Cerebellar cortex (tissue), 1 donor: ENCODE measurements at places on chromosomes 16 and 17.

- DNase-seq: peak; percentile 34
These were observed 1.1 kb downstream of the GPS2 start for GRCh38 chr17:7313890-7314718.

DNA sequence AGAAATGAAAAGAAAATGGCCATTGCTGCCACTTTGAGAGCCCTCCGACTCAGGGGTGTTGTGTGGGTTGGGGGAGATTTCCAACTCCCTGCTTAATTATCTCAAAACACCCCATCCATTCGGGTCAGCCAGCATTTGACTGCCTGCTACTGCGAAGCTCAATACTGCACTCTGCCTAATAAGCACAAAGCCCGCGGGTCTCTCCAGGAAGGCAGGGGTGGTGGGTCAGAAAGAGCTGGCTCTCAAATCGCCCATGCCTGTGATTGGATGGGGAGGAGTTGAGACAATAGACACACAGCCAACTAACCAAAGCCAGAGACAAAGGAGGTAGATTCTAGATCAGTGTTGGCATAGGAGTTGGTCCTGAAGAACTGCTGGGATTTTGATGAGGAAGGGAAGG lies 2.3 kb upstream of the XAF1 start:
- no peak for DNase-seq

- no peak for DNase-seq
These were observed 30.5 kb upstream of the SLC5A10 start for GRCh38 chr17:18921485-18921884.

GRCh38 chr17:4934173-4934979 lies 2.3 kb downstream of the GP1BA start:
- DNase-seq: peak; percentile 47

DNA sequence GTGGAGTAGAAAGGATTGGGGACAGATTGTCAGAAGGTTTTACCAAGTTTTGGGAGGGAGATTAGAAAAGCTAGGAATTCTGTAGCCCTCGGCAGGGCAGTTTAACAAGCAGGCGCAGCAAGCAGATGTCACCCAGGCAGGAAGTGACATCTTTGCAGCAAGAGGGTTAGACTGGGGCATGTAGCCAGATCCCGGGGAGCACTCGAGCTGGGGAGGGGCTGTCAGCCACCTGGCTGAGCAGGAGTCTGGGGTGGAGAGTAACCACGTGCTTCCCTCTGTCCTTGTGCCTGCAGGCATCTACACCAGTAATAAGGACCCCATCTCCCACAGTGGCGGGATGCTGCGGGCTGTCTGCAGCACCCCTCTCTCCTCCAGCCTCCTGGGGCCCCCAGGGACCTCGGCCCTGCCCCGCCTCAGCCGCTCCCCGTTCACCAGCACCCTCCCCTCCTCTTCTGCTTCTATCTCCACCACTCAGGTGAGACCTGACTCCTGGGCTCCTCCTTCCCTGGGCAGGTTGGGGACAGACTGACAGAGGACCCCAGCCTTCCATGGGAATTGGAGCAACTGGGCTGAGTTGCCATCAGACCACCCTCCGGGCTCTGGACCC lies 12.2 kb downstream of the MLLT6 start:
- peak; percentile 76 for DNase-seq

GRCh38 chr16:14394834-14395233 lies 235.2 kb downstream of the PARN start:
- no peak for DNase-seq

GRCh38 chr17:60439501-60439900 lies 17.2 kb downstream of the CHCT1 start:
- DNase-seq: no peak

GRCh38 chr17:63420868-63421680 lies 25.0 kb downstream of the CYB561 start:
- DNase-seq: no peak

DNA sequence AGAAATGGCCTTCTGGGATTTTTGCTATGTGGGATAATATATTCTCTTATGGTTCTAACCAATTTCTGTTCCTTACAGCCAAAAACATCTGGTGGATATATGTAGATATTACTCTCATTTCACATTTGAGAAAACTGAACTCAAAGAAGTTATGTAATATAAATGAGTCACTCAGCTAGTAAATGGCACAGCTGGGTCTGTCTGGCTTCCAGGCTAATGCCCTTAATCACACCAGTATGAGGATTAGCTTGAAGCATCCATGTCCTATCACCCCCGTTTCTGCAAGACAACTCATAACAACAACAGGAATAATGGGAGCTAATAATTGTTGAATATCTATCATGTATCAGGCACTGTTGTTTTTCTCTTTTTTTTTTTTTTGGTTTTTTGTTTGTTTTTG lies 34.4 kb upstream of the USP7 start:
- no peak for DNase-seq

DNA sequence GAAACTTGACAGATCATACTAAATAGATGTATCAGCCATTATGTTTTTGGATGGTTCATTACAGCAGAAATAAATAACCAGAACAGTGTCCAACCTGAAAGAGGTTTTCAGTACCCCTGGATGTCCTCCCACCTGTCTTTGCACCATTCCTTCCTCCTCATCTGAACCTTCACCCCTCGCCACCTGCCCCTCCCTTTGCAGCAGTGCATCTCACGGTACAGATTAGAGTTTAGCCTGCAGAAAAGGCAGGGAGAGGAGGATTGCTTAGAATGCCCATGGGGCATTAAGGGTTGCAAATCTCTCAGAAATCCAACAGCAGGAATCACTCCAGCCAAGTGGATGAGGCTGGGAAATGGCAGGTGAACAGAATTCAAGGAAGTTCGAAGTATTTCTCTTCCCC lies 155.0 kb downstream of the HS3ST2 start:
- no peak for DNase-seq

DNA sequence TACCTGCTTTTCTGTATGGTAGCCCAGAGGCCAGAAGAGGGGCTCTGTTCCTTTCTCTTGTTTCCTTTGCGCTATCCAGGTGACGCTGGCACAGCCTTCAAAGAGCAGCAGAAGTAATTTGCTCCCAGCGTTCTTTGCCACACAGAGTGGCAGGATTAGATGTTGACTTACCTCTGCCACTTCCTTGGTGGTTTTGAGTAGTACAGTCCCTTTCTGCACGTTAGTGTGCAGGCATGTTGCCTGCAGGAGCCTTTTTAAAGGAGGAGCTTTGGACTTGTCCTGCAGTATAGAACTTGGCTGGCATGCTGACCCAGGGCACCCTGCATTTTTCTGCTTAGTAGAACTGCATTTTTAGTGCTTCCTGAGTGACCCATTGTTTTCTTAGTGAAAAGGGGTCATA lies at the start of gene ABCC11:
ABCC11 (minus strand) TSS at position 229 of the 400 bp plus-strand sequence. CDS start 15,618 bp downstream, outside the sequence.
- no peak for DNase-seq

DNA sequence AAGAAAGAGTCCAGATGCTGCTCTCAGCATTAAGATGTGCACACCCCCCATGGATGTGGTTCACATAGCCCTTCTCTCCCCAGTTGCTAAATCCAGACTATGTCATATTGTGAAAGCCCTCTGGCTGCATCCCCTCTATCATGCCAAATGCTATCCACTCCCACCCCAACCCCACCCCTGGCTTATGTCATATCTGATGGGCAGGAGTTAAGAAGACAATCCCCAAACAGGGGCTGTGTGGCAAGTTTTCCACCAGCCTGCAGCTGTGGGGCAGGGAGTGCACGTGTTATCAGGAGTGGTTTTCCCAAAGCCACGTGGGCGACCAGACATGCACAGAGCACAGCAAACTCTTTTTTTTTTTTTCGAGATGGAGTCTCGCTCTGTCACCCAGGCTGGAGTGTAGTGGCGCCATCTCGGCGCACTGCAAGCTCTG lies 10.0 kb downstream of the FAM117A start:
- no peak for DNase-seq

- DNase-seq: peak; percentile 97
These were observed 6.4 kb downstream of the THRA start for GRCh38 chr17:40068917-40069750.

DNA sequence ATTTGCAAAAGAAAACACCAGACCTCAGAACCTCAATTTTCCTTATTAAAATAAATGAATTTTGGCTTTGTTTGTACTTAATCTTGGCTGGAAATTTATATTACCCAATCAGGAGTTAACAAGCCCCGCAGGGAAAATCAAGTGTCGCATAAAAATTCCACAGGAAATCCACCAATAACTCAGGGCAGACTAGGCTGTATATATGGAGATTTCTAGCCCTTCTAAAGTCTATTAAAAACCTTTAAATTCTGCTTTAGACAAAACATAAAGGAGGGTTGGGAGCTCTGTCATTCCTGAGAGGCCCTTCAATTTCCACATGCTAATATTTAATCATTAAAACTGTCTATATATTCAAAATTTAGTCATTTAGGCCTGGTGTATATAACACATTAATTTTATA lies 434.7 kb downstream of the CDH11 start:
- no peak for DNase-seq

- DNase-seq: peak; percentile 21
These were observed 92.7 kb downstream of the ABCC1 start for GRCh38 chr16:16042076-16042475.

DNA sequence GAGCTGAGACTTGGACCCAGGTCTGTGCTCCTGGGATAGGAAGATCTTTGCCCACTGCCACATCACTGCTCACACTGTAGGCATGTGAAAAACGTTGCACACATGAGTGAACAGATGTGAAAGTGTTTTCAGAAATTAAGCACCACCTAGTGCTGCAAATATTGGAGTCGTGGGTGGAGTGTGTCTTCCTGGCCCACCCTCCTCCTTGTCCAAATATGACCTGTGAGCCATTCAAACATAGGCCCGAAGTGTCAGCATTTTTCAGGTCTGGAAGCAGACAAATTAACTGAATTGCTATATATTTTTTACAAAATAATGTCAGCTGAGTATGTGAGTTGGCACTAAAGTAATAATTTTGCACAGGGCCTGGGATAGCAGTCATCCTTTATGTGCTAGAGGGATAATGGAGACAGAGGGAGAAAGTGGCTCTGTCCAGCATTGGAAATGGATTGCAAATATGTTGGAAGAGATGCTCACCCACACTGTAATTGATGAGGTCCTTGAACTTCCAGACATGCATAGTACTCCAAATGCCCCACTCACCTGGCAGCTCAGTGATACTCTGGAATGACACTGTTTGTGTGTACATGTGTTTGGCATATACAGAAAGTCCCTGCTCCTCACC lies 58.7 kb downstream of the ACSM1 start:
- no peak for DNase-seq

GRCh38 chr16:89187032-89187769 lies 13.1 kb downstream of the SLC22A31 start:
- DNase-seq: peak; percentile 46

- no peak for DNase-seq
These were observed 1.1 kb upstream of the PKMYT1 start for GRCh38 chr16:2981177-2981898.

- DNase-seq: no peak
These were observed 13.8 kb downstream of the AANAT start for GRCh38 chr17:76481071-76481655.

DNA sequence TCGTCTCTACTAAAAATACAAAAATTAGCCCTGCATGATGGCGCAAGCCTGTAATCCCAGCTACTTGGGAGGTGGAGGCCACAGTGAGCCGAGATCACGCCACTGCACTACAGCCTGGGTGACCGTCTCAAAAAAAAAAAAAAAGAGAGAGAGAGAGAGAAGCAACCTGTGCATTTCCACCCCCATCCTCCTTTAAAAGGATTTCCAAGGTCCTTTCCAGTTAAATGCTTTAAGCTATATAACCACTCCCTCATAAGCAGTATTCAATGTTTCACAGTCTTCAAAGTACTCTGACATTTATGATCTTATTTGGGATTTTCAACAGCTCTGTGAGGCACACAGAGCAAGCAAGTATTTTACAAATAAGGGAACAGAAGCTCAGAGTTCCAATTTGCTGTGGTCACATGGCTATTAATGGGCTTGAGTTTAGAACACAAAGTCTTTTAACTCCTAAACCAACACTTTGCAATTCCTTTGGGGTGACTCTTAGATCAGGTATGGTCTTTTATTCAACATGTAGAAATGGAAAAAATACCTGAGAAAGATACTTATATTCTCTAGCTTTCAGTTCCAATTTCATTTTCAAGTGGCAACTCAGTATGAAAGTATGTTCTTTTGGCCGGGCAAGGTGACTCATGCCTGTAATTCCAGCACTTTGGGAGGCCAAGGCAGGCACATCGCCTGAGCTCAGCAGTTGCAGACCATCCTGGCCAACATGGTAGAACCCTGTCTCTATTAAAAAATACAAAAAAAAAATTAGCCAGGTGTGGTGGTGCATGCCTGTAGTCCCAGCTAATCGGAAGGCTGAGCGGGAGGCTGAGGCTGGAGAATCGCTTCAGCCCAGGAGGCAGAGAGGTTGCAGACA lies 31.3 kb downstream of the SPOP start:
- peak; percentile 89 for DNase-seq

- no peak for DNase-seq
These were observed 8.3 kb downstream of the SLC35G3 start for GRCh38 chr17:35185849-35186248.

DNA sequence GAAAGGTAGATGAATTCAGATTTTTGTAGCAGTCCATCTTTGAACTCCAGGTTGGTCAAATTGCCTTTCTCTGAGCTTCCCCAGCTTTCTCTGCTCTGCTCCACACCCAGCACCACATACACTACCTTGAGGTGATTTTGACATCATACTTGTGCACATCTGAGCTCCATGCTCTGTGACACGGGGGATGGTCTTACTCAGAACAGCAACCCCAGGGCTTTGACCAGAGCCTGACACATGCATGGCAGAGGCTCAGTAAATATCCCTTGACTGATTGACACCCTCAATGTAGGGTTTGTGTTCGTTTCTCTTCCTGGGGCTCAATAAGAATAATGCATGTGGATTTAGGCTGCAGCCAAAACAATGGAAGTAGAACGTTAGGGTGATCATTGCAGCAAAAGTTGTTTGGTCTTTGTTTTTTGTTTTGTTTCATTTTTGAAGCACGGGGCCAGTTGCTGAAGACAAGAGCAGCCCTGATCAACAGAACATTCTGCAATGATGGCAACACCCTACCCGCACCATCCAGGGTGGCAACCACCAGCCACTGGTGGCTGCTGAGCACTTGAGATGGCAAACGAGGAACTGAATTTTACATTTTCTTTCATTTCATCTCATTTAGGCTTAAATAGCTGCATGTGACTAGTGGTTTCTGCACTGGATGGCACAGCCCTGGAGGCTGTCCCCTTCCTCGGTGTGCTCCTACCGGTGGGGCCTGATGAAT lies 224.8 kb upstream of the TNRC6C start:
- DNase-seq: no peak

GRCh38 chr16:8453359-8453758 lies 137.0 kb downstream of the TMEM114 start:
- no peak for DNase-seq

DNA sequence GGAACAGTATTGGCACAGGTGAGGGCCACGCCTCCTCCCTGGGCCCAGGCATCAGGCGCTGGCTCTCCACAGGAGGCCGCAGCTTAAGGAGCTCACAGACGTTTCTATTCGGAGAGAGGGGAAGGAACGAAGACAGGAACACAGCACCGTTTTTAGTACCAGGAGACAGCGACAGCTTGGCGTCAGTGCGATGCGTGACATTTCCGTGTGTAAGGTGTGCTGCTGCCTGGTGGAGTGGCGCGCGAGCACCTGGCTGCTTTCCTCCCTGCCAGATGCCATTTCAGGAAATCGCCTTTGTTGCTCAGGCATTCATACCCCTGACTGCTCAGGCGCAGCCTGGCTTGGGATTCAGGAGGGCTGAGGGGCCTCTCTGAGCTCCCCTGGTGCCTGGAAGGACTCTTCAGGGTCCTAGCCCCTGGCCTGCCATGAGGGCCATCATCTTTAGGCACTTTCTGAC lies 367.5 kb downstream of the CPPED1 start:
- DNase-seq: peak; percentile 75
